ENCODE measurements at places on chromosomes 2 and 18.
A peak's percentile ranks its signal among the peaks of the same experiment; 100 is the strongest.

DNA sequence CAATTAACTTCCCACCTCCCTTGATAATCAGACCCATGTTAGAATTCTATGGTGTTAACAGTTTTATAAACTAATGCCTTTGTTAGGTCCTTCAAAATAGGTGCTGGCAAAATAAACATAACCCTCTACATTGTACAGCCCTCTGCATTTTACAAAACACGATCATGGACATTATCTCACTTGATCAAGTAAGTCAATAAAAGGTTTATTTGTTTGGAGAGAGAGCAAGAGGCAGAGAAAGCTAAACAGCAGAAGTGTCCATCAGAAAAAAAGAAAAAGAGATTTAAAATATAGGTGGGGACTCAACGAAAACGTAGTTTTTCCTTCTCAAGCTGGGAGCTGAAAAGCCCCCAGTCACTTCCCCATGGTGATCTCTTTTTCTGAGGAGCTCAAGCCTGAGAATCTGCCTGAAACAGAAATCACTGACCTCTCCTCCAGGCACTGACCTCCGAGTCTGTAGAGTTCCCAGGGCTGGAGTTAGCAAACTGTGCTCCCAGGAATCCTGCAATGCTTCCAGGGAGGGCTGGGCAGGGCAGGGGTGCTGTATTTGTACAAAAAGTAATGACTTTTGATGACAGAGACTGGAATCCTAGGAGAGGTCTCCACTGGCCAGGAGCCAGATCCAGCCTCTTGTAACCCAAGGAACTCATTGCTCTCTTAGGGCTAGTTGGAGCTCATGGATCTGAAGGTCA lies 137.8 kb upstream of the KLHL29 start:
- no peak for DNase-seq

- DNase-seq = no peak
Observed at GRCh38 chr2:189060096-189060642, 86.0 kb downstream of the COL3A1 start.

DNA sequence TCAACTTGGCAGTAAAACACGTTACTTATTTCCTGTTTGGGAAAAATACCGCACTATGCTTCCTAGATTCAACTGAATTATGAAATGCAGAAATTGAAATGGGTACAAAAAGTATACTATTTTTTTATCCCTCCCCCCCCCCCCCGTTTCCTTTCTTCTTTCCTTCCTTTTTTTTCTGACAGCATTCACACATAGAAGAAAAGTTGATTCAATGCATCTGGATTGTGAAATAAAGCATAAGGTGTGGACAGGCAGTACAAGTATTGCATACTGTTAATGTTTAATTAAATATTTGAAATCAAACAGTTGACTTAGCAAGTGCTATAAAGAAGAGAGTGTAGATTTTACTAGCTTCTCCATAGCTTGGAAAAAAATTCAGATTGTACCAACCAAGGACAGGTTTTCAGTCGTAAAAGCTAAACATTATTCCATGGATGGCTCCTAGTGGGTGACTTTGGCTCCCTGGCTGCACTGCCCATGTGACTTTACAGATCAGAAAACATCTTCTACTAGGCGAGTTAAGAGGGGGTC lies 21.6 kb upstream of the AGFG1 start:
- DNase-seq = no peak

DNA sequence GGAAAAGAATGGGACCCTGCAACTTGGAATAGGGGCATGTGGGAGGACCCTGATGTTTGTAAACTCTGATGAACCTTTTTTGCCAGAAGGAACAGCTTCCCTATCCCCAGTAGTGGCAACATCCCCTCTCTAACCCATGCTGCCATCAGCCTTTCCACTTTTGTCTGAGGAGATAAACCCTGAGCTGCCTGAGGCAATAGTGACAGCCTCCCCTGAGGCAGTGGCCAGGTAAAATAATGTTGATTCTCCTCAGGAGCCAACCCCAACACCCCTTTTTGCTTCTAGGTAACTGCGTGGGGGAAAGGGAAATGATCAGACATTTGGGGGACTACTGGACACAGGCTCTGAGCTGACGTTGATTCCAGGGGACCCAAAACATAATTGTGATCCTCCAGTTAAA lies 106.8 kb upstream of the NPAS2 start:
- no peak for DNase-seq

DNA sequence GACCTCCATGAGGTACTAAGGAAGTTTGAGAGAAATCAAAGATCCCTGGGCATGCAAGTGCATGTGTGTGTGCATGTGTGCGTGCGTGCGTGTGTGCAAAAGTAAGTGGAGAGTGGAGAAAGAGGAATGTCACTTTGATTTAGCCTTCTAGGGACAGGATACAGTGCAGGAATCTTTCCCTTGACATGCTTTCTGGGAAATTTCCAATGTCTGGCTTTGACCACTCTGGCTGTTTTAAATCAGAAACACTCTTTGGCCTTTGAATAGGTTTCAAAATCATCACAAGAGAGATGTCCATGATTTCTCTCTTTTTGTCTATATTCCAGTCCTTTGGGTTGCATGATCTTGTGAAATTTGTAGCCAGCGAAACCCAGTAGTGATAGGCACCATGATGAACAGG lies 162.0 kb downstream of the ALK start:
- DNase-seq = no peak

- no peak for DNase-seq
Observed at GRCh38 chr2:118091631-118092030, 3.4 kb downstream of the INSIG2 start.

DNA sequence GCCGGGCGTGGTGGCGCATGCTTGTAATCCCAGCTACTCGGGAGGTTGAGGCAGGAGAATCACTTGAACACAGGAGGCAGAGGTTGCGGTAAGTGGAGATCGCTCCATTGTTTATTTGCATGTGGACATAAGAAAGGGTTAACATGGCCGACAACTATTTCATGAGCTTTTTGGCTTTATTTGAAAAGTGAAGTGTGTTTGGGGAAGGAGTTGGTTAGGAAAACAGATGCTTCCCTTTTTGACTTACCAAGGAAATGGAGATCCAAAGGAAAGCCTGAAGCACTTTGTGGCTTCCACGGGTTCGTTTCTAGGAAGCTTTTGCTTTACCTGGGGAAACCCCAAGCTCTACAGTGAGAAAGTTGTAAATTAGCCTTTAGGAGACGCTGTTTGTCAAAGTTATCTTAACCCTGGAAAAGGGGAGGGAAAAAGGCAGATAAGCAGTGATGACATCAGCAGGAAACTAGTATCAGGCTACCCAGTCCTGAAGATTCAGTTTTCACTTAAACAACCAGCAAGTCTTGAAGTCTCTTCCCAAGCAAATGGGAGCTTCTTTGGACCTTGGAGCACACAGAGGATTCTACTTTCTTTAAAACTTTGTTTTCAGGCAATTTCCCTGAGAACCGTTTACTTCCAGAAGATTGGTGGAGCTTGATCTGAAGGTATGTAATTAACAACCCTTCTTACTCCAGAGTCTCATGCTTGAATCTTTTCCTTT lies at the start of gene CASP10:
TSS of gene CASP10 (plus strand) at position 492 of the 715 bp plus-strand sequence. CDS start 2,637 bp downstream, outside the sequence.
- DNase-seq = no peak

GRCh38 chr2:182540252-182540651 lies 113.4 kb upstream of the PDE1A start:
- DNase-seq = no peak

DNA sequence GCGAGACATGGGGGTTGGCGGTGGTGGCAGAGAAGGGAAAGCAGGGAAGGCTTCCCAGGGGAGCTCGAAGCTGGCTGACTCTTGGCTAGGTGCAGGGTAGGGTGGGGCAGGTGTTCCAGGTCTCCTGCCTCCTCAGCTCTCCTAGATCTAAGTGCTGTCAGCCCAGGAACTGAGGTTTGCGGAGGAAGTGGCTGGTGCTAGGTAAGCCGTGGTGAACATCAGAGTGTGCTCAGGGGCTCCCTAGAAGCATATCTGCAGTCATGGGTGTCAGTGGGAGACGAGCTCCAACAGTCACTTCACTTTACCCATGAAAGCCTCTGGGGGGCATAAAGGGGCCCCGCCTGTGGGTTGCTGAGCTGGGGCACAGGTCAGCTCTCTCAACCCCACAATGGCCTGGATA lies 34.1 kb downstream of the ARHGEF4 start:
- DNase-seq = no peak

- DNase-seq = no peak
Observed at GRCh38 chr2:33903215-33903614, 304.1 kb upstream of the FAM98A start.

- no peak for DNase-seq
Observed at GRCh38 chr2:143347901-143348414, 218.7 kb downstream of the ARHGAP15 start.

DNA sequence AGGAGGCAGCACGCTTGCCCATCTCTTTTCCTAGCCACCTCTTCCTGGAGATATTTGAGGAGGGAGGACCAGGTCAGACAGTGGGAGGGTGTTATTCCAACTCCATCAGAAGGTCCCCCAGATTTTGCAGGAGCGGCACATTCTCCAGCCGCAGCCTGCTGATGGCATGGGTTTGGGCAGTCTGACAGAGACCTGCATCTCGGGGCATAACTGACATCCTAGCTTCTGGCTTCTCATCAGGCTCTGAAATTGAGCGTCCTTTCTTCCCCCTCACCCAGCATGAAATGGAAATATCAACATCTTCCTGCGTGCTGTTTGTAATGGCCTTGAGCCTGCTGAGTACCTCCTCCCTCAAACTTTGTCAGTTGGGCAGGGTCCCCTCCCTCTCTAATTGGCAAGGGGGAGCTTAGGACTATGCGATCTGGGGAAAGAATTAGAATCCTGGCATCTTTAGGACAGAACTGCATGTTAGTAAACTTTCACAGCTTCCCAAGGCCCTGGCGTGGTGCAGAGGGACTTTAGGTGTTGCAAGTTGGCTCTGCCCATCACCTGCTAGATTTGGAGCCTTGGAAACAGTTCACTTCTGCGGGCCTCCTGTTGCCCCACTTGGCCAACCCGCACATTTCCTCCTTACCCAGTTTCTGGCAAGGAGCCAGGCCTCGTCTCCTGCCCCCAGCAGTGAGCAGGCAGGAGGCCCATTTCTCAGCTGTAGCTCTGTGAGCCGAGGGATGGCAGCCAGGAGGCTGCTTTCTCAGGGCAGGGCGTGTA lies 2.2 kb downstream of the ITM2C start:
- peak; percentile 84 for DNase-seq

DNA sequence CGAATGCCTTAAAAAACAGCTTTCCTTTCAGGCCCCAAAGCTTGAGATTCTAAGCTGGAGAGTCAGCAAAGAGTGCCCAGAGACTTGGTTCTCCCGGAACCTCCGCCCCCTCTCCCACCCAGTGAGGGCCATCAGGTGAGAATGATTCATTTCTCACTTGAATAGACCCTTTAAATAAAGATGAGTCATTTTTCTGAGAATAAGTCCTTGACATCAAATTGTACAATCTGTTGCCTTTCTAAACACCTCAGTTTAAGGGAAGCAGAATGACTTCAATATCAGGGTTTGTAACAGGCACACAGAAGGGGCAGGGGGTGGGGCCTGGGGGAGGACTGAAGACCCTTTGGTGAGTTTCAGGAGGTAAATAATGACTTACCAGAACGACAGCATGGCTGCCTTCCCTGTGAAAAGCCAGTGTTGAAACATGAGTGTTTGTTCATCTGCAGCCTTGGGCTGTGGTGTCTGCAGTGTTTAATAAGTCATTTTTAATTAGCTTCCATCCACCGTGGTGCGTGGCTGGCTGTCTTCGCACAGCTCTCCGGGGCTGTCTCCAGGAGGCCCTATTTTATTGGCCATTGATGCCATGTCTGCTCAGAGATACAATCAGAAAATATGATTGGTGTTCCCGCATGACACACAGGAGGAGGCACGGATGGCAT lies 134.9 kb upstream of the ZNF236 start:
- DNase-seq = no peak

GRCh38 chr2:215031321-215031720 lies 107.1 kb downstream of the ABCA12 start:
- no peak for DNase-seq

GRCh38 chr2:28526527-28527132 lies 30.8 kb downstream of the PLB1 start:
- DNase-seq = no peak

DNA sequence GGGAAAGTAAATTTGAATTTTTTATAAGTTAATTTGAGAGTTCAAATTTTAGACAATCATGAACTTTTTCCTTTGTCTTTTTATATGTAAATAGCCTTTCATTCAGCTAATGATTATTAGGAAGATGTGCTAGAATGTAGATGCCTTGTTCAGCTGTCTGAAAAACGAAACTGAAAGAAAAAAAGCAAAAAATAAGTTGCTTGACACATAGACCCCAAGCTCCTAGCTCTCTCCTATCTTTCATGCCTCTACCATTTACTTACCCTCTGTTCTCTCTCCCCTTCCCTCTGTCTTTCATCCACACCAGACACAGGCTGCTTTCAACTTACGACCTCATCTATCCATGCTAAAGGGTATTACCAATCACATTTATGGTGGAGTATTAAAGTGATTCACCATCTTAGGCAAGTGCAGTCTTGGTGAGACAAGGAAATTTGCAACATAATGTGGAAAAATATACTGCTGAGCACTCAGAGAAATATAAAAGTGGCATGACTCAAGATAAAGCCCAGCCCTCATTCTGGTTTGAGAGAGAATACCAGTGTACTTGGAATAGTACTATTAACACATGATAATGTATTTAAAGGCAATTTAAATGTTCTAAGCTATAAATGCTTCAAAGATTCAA lies 425.6 kb downstream of the SUCLG1 start:
- no peak for DNase-seq

DNA sequence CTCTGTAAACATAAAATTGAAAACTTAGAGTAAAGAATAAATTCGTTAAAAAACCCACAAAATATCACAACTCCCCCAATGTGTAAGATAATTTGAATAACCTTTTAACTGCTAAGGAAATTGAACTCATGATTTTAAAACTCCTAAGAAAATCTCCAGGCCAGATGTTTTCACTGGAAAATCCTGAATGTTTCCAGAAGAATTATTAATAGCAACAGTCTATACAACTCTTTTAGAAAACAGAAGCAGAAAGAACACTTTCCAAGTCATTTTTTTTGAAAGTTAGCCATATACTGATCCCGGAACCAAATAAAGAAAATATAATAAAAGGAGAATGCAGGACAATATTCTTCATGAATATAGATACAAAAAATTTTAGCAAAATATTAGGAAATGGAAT lies 165.6 kb downstream of the ACOXL start:
- no peak for DNase-seq

DNA sequence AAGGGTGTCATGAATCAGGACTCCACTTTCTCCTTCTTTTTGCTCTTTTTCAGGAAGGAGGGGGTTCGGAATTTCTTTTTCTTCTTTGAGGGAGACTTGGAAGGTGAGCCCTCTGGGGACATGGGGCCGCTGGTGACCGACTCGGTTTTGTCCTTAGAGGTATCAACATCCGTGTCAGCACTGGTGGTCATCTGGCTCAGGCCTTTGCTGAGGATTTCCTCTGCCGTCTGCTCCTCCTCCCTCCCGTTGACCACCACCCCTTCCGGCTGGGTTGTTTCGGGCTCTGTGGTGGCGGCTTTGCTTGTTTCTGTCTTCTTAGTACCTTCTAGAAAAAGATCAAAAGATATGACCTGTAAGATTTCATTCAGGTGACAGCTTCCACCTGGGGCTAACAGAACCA lies 104.6 kb downstream of the ADD2 start:
- DNase-seq = no peak

- DNase-seq = no peak
Observed at GRCh38 chr2:95044601-95045000, 19.1 kb downstream of the MAL start.
